ENCODE measurements at places on chromosomes 13 and 19.

DNA sequence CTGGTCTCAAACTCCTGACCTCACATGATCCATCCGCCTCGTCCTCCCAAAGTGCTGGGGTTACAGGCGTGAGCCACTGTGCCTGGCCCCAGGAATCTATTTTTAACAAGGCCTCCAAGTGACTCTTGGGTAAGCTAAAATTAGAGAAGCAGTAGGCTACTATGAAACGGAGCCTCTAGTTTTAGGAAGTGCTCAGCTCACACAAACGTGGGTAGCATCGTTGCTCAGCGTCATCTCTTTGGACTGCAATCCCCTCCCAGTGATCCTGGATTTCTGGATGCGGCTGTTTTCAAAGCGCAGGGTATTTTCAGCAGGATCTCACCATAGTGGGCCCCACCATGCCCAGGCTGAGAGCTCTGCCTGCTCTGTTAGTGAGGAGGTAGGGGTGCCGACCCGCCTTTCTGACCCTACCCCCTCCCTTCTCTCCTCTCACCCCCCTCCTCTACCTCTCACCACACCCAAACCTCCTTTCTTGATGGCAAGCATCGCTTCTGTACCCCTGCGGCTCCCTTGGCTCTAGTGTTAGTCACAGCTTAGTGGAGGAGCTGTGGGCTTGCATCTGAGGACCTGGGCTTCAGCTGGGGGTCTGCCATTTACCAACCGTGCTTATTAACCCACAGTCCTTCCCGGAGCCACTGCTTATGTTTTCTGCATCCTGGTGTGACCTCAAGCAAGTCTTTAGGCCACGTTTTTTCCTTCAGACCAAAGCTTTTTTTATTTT lies 34.2 kb downstream of the GJA3 start:
- no peak for DNase-seq

DNA sequence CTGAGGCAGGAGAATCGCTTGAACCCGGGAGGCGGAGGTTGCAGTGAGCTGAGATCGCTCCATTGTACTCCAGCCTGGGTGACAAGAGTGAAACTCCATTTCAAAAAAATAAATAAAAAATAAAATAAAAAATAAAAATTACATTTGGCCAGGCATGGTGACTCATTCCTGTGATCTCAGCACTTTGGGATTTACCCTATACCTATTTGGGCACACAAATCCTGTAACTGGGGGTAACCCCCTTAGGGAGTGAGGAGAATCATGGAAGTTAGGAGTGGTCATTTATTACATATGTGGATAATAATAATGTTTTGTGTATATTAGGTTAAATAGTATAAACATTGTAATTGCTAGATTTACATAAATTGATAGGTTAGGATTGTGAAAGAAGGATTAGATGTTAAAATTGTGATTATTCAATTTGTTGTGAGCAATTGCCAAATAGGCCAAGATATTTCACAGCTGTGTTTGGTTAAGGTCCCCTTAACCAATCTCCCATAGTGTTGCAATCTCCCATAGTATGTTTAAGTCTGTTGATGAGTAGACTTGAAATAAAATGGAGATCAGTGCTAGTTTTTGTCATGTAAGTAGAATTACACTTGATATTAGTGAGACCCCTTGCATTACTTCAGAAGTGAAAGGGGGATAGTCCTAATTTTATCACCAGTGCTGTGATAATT lies 30.7 kb downstream of the ZNF844 start:
- DNase-seq, result no peak

GRCh38 chr13:80751854-80752253 lies 410.9 kb upstream of the SPRY2 start:
- DNase-seq, result no peak

- no peak for DNase-seq
Observed at GRCh38 chr13:24243302-24243701, 66.1 kb upstream of the C1QTNF9 start.

GRCh38 chr19:788686-788982 lies 8.6 kb upstream of the PTBP1 start:
- DNase-seq, result no peak

GRCh38 chr13:59834801-59835200 lies 328.9 kb downstream of the DIAPH3 start:
- DNase-seq, result no peak

DNA sequence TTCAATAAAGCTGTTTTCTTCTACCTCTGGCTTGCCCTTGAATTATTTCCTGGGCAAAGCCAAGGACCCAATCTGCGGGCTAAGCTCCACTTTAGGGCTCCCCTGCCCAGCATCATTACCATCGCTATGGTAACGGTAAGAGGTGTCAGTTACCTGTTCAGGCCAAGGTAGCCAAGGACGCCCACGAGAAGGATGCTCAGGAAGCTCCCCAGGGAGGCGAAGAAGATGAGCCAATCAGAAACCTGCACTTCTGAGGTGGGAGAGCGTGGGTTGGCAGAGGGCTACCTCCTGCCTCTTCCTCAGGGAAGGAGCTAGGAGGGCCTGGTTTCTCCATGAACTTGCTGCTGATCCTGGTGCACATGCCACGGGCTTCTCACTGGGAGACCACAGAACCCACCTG lies 24.7 kb downstream of the IL12RB1 start:
- DNase-seq, result peak; percentile 30

DNA sequence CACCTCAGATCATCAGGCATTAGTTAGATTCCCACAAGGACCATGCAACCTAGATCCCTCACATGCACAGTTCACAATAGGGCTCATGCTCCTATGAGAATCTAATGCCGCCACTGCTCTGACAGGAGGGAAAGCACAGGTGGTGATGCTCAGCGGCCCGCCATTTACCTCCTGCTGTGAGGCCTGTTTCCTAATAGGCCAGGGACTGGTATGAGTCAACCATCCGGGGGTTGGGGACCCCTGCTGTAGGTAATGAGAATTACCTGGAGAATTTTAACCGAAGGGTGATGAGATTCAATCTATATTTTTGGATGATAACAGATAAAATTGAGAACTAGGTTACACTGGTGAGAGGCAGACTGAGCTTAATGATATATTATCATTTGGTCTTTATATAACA lies 101.4 kb downstream of the LACC1 start:
- no peak for DNase-seq

- DNase-seq, result no peak
Observed at GRCh38 chr13:19362946-19363510, 181.4 kb upstream of the TUBA3C start.

DNA sequence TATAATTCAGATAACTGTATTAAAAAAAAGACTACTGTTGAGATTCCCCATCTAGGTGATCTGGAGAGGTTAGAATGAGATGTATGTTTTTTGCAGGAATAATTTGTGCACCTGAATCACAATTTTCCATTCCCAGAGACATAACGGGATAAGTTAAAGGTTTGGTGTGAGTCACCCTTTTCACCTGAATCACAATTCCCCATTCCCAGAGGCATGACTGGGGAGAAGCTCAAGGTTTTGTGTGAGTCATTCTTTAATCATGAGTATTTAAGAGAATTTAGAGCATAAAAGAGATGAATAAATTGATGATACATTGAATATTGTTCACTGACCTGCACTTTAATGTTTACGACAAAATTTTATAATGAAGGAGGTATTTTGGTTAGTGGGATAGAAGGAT lies 9.0 kb downstream of the OR7A5 start:
- no peak for DNase-seq

- DNase-seq, result no peak
Observed at GRCh38 chr13:49305792-49306425, 58.2 kb downstream of the CDADC1 start.

DNA sequence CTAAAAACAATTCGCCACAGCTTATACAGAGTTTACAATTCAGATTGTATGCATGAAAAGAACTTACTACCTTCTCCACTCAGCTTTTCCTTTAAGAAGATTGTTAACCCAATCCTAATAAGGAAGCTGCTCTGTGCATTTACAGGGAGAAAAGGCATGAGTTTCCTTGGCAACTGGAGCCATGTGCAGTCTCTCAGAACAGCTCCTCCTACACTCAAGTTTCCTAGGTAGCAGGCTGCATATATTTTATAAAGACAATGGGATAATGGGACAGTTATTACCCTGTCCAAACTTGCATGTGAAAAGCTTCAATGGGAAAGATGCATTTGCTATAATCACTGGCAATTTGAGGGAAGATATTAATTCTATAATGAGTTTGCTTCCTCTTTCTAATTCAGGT lies 125.5 kb upstream of the TRPC4 start:
- DNase-seq, result no peak

DNA sequence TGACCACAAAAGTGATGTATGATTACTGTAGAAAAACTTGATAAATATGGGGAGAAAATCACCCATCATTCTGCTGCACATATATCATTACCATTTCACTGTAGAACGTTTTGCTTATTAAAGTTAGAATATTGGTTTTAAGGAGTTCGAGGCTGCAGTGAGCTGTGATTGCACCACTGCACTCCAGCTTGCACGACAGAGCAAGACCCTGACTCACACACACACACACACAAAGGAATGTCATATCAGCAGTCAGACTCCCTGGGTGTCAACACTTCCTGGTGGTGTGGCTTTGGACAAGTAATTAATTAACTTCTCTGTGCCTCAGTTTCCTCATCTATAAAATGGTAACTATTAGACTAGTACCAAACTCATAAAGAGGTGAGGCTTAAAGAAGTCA lies 11.3 kb upstream of the PNMA8A start:
- DNase-seq, result no peak

GRCh38 chr19:46932346-46932745 lies 71.5 kb downstream of the ARHGAP35 start:
- no peak for DNase-seq

DNA sequence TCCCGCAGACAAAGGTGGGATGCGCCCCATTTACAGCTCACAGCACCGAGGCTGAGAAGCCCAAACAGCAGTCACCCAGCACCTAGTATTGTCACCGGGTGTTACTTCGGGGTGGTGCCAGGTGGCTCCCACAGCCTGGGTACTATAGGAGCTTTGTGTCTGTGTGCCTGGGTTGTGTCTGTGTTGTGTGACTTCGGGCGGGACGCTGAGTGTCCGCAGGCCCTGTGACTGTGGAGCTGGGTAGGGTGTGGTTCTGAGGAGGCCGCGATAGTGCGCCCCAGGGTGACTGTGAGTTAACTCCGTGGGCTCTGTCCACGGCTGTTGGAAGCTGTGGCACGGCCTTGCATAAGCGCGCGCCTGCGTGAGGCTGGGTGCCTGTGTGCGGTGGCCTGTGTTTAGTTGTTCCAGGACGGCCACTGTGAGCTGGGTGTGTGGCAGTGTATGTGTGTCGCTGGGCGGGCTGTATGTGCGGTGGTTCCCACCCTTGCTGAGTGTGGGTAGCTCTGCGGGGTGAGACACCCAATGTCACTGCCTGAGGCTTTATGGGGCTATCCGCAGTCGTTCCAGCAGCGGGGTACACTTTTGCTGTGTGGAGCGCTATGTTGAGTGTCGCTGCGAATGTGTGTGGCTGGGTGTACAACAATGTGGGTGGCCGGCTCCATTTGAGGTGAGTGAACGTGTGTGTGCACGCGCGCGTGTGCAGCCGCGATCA lies 559 bp upstream of the SSBP4 start:
- no peak for DNase-seq

GRCh38 chr19:51325161-51325976 lies 13.9 kb downstream of the IGLON5 start:
- no peak for DNase-seq

- no peak for DNase-seq
Observed at GRCh38 chr19:5870986-5871394, 650 bp upstream of the FUT5 start.

DNA sequence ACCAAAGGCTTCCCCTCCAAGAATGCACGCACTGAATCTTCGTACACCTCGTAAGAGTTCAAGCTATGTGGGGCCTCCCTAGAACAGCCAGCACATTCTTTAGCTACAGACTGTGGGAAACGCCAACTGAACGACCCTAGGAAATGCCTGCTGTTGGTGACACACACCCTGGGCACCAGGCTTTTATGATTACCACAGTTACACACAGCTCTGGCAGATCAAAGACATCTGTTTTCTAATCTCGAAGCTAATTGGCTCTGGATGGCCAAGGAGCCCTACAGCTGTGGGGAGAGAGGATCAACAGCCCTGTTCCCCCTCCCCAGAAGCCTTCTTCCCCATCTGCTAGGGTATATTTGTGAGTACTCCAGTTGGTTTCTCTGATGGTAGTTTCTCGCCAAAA lies 123.0 kb downstream of the COL4A1 start:
- DNase-seq, result no peak

DNA sequence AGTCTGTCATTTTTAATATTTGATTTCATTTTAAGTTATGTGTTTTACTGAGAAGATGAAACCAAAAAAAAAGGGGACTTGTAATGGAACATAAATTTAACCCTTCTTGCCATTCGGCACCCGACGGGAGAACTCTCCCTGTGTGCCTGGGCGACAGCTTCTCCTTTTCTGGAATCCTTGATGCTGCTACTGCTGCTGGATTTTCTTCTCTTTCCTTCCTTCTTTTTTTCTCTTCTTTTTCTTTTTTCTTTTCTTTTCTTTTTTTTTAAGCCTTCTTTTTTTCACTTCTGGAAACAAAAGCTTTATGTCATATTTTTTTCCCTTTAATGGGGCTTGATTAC lies 11.1 kb upstream of the ZNF536 start:
- DNase-seq, result no peak

- no peak for DNase-seq
Observed at GRCh38 chr19:8243146-8243545, 34.0 kb downstream of the CERS4 start.

DNA sequence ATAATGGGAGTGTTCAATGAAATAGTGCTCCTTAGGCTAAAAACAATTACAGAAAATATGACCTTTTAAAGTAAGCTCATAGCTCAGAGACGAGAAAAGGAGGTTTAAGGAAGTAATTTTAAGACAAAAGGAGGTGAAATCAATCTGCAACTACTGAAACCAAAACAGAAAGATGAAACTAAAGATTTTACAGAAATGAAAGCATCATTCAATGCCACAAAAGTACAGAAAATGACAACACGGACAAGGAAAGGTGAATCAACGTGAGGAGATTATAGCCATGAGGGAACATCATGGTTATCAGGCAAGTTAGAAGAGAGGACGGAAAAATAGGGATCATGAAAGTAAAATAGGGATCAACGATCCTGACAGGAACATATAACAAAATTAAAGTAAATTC lies 745.2 kb downstream of the PCDH17 start:
- DNase-seq, result no peak

DNA sequence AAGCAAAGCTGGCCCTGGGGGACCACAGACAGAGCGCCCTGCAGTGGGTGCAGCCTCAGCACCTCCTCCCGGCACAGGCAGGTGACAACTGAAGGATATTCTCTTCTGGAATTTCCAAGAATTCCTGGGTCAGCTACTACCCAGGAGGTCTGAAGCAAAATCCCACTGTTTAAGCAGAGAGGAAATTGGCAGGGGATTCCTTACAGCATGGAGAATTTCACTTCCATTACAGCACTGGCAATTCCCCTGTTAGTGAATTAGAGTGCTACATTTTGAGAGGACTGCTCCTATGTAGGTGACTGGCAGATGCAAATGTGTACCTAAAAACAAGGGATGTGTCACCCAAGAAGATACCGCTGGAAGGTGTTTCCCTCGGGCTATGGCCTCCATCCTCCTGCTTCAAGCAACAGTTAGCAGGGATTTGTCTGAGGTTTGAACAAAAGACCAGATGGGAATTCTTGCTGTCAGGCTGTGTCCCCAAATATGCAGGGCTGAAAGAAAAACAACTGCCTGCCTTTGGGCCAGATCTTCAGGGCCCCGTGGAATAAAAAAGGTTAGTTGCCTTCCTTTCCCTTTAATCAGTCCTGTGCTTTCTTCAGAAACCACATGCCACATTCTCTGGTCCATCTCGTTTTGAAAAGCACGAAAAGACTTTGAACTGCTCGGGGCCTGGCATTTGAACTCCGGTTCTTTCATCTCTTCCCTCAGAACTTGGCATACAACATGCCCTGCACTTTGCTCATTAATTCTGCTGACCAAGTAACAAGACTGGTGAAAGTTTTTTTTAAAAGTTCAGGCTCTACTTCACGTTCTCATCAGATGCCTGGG lies 296.4 kb downstream of the DNAJC15 start:
- no peak for DNase-seq

- DNase-seq, result peak; percentile 28
Observed at GRCh38 chr13:25625414-25625813, 253.6 kb downstream of the ATP8A2 start.
